Activated CD4-positive, alpha-beta T cell treated with anti-CD3 and anti-CD28 coated beads for 36 hours (primary cell): ENCODE measurements at places on chromosomes 5 and 9.
A peak's percentile ranks its signal among the peaks of the same experiment; 100 is the strongest.

- no peak for DNase-seq
These were observed 150.2 kb downstream of the GABBR2 start for GRCh38 chr9:98558575-98558974.

DNA sequence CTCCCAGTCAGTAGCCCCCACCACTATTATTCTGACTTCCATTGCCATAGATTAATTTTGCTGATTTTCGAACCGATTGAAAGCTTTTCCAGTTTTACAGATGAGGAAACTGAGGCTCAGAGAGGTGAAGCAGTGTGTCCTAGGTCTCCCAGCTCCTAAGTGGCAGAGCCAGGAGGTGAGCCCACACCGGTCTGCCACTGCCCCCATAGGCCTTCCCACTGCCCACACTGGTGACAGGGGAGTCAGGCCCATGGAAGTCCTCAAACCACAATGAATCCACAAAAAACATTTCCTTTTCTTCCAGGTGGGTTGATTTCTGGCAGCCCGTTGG, 54.9 kb upstream of the RPL26L1 start:
- no peak for DNase-seq

GRCh38 chr5:95808686-95809413, 13.7 kb downstream of the GLRX start:
- peak; percentile 87 for DNase-seq

DNA sequence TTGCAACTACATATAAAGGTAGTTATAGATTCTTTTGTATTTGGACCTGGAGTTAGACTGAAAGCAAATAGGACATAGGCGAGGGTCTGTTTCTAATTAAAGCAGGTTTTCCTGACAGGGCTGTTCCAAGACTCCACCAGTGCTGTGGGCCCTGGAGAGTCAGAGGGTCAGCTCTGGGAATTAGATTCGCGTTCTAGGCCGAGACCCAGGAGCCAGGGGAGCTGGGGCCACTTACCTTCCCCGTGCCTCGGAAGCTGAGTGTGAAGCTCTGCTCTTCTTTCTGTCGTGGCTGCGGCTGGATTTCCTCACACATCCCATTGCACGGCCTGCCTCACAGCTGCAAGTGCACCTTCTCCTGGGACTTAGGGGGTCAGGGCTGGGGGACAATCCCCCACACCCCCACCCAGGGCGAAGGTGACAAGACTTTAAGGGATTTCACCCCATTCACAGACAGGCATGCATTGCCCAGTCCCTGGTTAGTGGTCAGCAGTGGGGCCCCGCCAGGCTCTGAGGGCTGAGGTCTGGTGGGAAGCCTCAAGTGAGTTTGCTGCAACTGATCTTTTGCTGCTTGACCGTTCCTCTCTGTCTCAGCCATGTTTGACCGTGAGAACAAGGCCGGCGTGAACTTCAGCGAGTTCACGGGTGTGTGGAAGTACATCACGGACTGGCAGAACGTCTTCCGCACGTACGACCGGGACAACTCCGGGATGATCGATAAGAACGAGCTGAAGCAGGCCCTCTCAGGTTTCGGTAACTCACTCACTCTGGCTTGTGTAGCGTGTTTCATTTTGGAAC, 15.3 kb upstream of the AHRR start:
- DNase-seq, result no peak

GRCh38 chr9:130330202-130330862, 64.8 kb downstream of the HMCN2 start:
- no peak for DNase-seq

DNA sequence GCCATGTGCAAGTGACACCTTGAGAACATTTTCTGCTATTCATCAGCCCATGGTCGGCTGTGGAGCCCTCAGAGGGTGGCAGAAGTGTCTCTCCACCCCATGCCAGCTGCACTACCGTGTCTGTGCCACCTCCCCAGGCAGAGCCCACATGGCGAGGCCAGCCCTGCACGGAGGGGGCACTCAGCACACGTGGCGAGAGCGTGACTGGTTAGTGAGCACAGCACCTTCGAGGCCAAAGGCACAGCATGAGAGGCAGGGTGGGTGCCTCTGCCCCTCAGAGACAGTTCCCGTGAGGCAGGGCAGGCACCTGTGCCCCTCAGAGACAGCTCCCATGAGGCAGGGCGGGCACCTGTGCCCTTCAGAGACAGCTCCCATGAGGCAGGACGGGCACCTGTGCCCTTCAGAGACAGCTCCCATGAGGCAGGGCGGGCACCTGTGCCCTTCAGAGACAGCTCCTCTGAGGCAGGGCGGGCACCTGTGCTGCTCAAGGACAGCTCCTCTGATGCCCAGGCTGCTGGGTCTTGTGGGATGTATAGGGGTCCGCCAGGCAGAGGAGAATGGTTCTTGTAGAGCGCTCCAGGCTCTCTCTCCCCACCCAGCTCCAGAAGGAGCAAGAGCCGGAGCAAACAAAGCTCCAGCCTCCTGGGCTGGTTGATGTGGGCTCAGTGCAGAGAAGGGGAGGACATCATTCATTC, 179.8 kb upstream of the PPP1R26 start:
- DNase-seq, result no peak

DNA sequence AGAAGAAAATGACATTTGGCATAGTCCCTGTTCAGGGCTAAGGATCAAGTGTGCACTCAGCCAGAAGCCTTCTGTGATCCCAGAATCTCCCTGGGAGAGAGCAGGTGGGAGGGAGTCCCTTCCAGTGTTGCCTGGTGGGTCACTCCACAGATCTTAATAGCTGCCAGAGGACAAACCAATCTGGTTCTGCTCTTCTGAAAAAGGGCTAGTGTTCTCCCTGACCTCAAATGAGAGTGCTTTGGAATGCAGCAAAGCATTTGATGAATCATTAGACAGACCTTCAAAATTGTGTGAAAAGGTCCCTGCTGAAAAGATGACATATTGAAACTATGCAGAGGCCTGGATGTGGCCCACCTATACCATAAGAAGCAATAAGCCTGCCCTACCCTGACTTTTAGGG, 339.7 kb downstream of the TMEM232 start:
- DNase-seq, result no peak

DNA sequence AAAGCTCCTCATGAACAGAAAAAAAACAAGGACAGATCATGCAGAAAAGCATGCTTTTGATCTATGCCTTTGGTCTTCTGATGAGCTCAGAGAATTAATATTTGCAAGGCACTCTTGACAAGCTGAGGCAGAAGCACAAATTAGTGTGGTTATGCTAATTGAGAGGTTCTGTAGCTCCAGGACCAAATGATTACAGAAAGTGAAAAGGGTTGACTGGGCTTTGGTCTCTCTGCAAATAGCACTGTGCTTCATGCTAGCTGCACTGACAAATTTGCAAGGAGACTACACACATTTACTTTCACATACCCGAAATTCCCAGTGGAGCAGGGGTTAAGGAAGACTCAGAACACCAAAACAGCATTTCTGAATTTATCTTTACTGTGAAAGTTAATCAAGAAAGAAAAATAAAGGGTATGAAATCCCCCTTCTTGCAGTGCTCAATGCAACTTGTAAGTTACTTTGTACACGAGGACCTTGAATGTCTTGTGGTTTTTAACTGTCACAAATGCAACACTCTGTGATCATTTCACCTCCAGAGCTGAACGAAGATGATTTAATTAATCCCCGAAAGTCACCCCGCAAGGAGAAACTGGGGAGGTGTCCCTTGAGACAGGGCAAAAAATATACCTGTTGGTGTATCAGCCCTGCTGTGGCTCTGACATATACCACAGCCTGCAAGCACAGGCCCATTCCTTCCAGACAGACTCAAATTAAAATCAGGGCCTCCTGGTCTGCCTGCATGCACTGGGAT, 11.9 kb downstream of the RAPGEF1 start:
- peak; percentile 44 for DNase-seq

- no peak for DNase-seq
These were observed 56.5 kb downstream of the TRIP13 start for GRCh38 chr5:949275-949543.

- DNase-seq, result no peak
These were observed 32.7 kb downstream of the KCNT1 start for GRCh38 chr9:135734616-135735144.

DNA sequence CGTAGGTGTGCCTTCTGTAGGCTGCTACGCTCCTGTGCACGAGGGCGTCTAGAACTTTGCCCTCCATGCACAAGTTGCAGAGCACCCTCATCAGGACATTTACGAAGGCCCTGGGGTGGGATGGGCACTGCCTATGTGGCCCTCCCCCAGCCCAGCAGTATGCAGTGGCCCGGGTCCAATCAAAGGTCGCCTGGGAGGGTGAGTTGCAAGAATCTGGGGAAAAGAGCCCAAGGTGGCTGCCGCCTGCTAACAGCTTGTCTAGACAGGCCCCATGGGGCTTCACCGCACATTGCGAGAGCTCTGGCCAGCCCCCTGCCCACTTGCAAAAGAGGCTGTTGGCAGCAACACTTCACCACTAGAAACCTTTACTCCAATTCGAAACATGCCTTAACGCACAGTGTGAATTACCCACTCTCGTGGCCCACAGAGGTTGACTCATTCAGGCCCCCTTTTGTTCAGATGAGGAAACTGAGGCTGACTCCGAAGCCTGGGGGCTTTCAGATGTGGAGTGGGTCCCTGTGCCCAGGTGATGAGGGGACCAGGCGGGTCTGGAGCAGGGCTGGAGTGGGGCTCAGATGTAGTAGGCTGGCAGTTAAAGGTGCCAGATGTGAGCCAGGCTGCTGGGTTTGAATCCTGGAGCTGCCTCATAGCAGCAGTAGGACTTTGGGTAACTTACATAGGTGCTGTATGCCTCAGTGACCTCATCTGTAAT, 31.8 kb upstream of the IL17B start:
- no peak for DNase-seq

GRCh38 chr5:53211799-53212198, 102.2 kb upstream of the MOCS2 start:
- peak; percentile 9 for DNase-seq

- no peak for DNase-seq
These were observed 117.4 kb downstream of the FBXL17 start for GRCh38 chr5:108264533-108264932.

GRCh38 chr9:125990793-125991220, 243.6 kb downstream of the PBX3 start:
- DNase-seq, result no peak

DNA sequence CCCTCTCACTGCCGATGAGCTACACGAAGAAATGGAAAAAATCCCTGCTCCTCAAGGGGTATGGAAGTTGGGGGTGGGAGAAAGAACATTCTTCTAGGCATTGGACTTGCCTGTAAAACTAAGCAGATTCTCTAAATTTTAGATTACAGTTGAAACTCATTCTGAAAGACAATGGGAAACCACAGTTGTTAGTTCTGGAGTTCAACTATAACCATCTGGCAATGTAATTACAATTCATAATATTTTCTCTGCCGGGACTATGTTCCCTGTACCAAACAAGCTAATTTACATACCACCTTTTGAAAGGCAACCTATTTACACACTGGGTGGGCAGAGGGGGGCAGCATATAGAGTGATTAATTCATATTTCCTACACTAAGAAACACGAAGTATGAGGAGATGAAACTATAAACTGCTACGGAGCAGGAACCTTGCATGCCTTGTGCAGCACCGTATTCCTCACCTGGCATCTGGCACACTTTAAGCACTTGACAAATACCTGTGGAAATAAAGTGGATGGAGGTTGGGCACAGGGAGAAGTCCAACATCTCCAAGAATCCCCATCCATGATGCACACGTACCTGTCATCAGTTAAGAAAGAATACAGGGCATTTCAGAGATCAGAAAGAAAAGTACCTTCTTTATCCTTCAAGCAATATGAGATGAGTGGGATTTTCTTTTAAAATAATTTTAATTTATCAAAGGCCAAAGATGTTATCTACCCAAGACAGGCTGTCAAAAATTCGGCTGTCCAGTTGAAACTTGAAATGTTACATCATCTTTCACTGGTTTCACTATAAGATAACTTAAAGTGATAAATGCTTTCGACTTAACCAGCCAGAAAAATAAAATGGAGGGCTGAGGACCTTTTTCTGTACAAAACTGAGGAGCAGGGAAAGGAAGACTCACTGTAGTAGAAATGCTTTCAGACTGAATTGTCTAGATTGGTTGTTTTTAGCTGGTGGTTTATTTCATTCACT, 54.2 kb downstream of the SSBP2 start:
- no peak for DNase-seq

DNA sequence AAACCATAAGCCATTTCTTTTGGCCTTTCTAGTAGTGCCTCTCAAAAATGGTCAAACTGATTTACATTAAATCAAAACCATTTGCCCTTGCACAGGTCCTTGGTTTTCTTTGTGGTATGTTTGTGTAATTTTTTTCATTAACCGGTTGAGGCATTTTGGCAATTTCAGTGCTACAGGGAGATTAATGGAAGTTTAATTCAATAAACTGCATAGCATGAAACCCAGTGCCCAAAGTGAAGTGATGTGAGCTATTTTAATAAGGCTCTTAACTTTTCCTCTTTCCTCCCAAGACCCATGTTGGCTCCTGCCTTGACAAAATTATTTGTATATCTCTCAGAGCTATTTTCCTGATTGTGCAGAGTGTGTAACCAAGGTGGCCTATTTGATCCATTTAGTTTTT, 326.2 kb upstream of the SEMA6A start:
- no peak for DNase-seq

DNA sequence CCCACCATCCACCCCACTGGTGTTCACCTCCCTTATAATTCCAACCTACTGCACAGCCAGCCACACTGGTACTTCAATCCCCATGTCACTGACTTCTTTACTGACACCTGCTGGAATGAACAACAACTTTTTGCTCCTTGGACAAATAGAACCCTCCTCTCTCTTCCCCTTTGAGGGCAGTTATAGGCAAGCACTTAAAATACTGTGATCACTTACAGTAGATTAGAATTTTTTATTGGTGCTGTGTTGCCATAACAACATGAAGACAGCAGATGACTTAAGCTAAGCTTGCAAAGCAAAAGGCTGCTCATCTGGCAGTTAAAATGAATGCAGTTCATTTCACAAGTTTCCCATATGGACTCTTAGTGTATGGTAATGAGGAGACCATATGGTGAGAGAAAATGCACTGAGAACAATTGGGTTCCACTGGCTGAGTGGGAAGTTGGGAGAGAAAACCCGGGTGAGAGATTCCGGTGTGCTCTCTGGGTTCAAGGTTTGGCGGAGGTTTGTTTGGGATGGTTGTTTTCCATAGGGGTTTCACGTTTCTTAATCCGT, 374.3 kb downstream of the EBF1 start:
- DNase-seq, result no peak

GRCh38 chr5:138488481-138488945, 23.2 kb downstream of the EGR1 start:
- DNase-seq, result no peak

- no peak for DNase-seq
These were observed 2185.8 kb upstream of the ACO1 start for GRCh38 chr9:30198463-30199309.
